Hematopoietic multipotent progenitor cell treated with erythropoietin and hydrocortisone succinate and interleukin-3 and kit ligand, for 8 days (in vitro differentiated cells): ENCODE measurements at places on chromosomes 7 and 10.

- no peak for DNase-seq
Measured at GRCh38 chr7:24767878-24768569, 10.8 kb upstream of the GSDME start.

DNA sequence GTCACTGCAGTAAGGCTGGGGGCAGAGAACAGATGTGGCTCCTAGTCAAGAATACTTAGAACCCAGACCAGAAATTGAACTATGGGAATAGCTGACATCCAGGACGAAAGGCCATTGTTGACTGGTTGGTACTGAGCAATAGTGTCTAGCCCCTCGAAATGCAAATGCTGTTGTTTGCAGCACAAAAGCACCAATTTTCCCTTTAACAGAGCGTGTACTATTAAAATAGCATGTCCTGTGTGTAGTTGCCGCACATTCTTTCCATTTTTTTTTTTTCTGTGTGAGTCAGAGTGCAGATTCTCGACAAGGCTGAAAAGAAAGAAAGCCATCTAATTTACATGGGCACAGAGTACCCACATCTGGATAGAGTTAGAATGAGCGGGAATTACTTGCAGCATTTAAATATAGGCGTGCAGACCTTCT, 302.4 kb downstream of the PTEN start:
- DNase-seq: no peak

DNA sequence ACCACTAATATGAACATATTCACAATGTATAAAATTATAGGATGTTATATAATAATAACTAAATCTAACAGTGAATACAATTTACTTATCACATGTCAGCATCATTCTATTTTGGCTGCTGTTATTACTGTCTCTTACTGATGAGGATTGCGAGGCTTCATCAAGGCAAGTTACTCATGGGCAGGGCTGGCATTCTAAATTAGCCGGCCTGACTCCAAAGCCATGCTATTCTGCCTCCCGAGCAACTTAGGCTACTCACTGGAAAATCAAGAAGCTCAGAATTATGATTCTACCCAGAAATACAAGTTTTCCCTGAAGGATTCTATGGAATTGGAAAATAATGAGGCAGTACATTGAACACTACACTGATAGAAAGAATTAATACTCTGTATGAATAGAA, 101.7 kb downstream of the ICA1 start:
- DNase-seq: no peak

- DNase-seq: no peak
Measured at GRCh38 chr10:17712717-17713471, 39.1 kb upstream of the TMEM236 start.

GRCh38 chr10:92677708-92678107, 12.0 kb upstream of the HHEX start:
- no peak for DNase-seq

DNA sequence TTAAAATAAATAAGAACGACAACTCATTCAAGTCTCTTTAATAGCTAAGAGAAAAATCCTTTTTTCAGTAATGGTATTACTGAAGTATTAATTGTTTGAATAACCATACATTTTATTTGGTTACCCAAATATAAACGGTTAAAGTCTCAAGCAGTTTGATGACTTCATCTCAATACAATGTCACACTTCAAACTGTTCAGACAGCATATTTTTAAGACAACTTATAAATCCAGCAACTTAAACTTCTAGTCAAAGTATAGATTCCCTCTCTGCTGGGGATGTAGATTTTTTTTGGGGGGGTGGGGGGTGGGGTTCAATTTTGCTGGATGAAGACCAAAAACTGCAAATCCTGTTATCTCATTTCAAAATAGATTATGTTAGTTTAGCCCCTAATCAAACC, 42.0 kb downstream of the GNA12 start:
- no peak for DNase-seq

DNA sequence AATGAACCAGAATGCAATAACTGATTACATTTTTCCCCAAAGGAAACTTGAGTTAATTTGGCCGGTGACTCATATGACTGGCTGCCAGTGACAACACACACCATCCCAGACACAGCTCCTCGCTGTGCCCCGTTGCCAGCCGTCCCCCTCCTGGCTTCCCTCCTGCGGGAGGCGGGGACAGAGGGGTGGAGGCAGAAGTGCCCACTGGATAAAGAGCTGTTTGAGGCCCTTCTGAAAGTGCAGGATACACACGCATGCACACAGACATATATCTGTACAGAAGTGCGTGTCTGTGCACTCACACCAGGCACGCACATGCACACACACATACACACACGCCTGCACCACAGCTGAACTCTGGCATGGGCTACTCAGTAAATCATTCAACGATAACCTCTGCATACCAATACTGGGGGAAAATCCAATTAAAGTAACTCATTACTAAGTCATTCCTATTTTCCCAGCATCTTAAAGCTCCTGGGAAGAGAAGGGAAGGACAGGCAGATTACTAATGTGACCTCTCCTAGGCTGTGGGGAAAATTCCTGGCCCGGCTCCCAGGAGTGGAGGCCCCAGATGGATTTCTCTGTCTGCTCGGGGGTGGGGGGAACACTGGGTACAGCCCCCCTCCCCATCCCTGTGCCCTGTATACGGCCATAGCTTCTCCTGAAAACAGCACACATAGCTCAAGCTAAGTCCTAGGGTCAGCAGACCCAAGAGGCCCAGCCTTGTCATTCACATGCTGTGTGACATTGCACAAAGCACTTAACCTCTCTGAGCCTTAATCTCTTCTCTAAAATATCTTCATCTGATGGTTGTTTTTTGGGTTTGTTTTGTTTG, 52.3 kb upstream of the MYL10 start:
- no peak for DNase-seq

- DNase-seq: no peak
Measured at GRCh38 chr10:13525663-13526062, 3.2 kb downstream of the BEND7 start.

DNA sequence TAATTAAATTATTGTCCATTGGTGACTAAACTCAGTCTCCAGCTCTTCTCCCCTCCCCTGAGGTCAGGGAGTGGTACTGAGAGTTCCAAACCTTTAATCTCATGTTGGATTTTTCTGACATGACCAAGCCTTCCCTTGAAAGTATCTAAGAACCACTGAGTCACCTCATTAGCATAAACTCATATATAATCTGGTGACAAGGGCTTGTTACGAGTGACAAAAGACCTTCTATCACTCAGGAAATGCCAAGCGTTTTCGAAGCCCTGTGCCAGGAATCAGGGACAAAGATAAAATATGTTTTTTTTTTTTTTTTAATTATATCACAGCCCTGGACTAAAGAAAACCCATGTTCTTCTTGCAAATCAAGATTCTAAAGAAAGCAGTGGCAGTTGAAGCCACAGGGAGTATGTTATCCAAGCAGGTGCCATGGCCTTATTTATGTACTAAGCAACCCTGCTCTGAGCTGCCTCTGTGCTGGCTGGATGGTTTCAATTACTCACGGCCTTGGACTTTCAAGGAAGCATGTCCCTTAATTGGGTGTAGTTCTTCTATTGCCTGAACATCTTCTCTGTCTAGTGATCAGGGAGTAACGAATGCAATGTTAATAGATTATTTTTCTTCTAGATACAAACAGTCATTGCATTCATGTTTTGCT, 169.0 kb upstream of the PRKCQ start:
- DNase-seq: no peak

DNA sequence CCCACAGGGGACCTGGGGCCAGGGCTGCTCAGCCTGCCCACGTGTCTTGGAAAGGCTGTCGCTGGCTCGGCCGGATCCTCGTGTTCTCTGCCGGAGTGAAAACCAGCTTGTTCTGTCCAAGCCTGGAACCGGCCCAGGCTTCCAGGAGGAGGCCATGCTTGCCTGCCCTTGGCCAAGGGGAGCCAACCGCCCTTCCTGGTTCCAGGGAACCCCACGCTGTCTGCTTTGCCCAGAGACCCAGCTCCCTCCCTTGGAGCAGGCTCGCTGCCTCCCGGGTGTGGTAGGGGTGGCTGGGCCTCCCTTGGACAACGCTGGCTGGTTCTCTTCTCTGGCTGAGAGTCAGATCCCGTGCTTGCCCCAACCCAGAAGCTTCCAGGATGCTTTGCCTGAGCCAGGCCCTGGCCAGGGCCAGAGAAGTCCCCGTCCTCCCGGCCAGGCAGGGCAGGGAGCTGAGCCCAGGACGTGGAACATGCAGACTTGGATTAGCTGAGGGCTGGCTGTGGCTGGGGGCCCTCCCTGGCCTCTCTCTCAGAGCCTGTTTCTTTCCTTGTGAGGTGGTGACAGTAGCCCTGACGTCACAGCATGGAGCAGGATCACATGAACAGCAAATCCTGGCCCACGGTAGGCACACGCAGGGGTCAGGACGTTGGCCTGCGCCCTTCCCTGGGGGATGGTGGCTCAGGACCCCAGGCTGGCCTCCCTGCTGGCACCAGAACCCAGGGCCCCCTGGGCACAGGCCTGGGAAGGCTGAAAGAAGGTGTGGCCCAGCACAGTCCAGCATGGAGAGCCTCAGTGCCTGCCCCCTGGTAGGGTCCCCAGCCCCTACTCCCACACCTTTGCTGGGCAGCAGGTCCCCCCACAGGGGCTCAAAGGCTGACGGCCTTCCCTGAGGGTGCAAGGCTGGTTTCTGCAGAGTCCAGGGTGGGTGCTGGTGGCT, 67.5 kb downstream of the PWWP2B start:
- DNase-seq: no peak

DNA sequence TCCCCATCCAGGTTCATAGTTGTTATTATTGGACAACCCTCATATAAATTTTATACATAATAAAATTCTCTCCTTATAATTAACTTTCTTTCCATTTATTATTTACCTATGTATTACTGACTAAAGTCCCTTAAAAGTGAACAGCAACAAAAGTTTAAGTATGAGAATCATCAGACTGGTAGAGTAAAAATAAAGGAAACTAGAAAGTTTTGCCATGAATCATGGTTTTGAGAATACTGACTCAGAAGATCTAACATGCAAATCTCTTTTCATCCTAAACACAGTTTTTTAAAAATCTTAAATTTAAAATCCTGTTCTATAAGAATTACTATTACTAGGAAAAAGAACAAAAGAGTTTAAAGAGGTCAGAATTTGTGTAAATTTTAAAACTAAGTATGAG, 32.1 kb downstream of the HERC4 start:
- DNase-seq: no peak

DNA sequence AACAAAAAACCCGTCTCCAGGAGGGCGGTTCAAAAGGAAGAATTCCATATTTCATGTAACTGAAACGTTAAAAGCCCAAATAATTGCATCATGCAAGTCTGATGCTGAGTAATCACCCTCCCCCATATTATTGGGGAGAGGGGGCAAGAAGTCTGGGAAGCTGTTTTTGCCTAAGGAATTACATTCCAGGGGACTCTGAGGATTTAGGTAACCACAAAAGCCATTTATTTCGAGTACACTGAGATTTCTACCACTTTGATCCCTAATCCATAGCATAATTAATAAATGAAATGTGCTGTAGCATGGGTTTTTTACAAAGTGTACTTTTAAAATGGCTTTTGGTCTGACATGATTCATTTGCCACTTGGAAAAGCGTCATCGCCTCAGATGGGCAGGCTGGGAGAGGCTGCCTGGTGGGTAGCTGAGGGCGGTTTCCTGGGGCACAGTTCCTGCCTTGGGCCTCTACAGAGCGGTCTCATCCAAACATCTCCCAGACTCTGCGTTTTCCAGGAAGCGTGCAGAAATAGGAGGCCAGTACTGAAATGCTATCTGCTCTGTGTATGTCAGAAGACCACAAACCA, 106.5 kb downstream of the TCF7L2 start:
- DNase-seq: no peak

- no peak for DNase-seq
Measured at GRCh38 chr10:108187408-108188012, 1023.0 kb upstream of the SORCS1 start.

GRCh38 chr10:129859536-129859935, 104.5 kb downstream of the EBF3 start:
- DNase-seq: no peak

DNA sequence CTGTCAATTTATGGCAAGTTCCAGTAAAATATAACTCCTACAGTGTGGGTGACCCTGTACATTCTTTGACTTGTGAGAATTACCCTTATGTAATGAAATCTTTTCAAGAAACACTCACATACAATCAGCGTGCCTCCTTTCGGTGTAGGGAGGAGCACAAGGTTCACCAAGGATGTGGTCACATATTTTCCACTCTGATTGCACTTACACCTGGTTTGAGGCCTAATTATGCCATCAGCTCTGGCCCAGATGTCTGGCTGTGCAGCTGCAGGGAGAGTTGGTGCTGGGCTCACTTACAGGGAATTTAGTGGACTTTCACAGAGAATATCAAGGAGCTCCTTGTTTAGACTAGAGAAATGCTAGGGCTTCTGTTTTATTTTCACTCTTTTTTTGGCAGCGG, 146.0 kb upstream of the STEAP4 start:
- no peak for DNase-seq

GRCh38 chr7:5620459-5620881, 161.0 kb downstream of the RNF216 start:
- DNase-seq: no peak

- DNase-seq: peak; percentile 64
Measured at GRCh38 chr7:100894860-100895700, 608 bp downstream of the ACHE start.

DNA sequence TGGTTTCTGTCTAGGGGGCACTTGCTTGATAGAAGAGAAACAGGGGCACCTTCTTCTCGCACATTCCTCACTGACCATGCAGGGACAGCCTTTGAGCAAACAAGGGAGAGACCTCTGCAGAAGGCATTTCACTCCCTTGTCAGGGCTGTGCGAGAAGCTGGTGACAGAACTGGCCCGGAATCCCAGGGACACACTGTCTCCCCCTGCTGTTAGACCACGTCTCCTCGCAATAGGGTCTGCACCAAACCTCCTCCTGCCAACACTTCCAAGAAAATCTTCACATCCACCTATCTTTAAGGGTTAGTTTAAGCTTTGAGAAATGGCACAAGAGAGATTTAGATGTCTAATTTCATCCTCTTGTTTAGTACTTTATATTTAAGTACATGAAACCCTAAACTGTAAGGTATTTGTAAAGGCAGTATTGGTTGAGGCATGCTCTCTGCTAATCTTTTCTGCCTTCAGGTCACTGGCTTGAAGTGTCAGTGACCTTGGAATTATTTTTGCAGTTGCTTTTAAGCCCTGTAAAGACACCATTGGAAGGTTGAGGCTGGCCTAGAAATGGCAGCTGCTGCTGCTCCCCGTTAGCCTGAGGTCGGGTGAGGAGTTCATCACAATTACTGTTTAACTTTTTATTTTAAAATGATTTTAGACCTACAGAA, 37.0 kb downstream of the RBM20 start:
- DNase-seq: peak; percentile 50

DNA sequence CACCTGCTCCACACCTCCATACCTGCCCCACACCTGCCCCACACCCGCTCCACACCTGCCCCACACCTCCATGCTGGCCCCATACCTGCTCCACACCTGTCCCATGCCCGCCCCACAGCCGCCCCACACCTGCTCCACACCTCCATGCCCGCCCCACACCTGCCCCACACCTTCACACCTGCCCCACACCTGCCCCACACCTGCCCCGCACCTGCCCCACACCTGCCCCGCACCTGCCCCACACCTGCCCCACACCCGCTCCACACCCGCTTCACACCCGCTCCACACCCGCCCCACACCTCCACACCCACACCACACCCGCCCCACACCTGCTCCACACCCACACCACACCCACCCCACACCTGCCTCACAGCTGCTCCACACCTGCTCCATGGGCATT, 53.0 kb downstream of the PARP12 start:
- no peak for DNase-seq
